ENCODE measurements at places on chromosomes 1 and 21.

DNA sequence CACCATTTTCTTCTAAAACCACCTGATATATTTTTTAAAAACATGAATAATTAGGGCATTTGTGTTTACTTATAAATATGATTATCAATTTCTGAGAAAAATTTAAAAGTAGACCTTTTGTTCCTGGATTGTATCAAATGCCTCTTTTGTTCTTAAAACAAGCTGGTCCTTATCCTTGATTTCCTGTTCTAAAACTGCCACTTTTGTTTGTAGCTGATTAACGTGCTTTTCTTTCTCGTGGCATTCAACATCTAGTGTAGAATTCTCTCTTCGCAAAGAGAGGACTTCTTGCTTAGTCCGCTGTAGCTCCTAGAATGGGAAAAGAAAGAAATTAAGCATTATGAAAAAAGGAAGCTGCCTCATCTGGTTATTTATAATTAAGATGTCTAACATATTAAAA, 25.0 kb downstream of the SASS6 start:
- DNase-seq, result no peak

- DNase-seq, result no peak
Measured at GRCh38 chr21:44438531-44439210, 16.6 kb upstream of the LRRC3 start.

GRCh38 chr1:59378621-59379370, 81.9 kb downstream of the FGGY start:
- DNase-seq, result no peak

DNA sequence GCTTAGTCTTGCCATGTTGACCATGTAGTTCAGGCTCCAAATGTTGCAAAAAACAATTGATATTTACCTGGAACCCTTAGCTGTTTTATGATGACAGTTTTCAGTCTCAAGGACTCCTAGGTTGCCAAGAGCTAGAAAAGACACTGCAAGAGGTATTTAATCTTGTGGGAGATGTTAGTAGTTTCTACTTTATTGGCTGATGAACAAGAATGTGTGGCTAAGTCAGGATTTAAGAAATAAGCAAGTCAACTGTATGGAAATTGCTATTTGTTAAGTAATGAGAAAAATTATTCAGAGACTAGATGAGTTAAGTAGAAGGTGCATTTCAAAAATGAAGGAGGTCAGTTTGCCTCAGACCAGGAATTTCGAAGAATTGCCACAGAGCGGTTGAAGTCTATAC, 639.7 kb upstream of the USP24 start:
- no peak for DNase-seq
